CD4-positive, alpha-beta T cell treated with Interleukin-17A for 4 hours (primary cell): ENCODE measurements at places on chromosomes 6 and 20.
A peak's percentile ranks its signal among the peaks of the same experiment; 100 is the strongest.

GRCh38 chr6:37757381-37757780 is 59.7 kb upstream of the MDGA1 start:
- no peak for DNase-seq

GRCh38 chr6:49929340-49929739 is 34.6 kb downstream of the DEFB114 start:
- DNase-seq = no peak

DNA sequence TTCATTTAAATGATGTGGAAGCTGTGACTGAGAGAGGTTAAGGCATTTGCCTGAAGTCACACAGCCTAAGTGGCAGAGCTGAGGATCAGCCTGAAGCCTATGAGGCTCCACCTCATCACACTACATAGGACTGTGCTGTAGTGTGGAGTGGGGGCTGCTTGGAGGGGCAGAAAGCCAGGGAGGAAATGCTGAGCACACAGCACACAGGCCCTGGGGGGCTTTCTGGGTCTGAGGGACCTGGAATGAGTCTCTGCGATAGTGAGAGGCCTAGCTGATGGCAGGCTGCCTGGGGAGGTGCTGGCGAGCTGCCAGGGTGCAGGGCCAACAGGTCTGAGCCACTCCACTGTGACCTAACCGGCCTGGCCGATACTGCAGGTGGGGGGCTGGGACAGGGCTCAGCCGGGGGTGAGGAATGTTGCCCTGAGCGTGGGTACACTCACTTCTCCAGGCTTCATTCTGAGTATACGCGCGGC is 2.2 kb upstream of the ARHGAP40 start:
- DNase-seq = no peak

- DNase-seq = no peak
Measured at GRCh38 chr6:56807989-56808337, 146.9 kb upstream of the BEND6 start.

DNA sequence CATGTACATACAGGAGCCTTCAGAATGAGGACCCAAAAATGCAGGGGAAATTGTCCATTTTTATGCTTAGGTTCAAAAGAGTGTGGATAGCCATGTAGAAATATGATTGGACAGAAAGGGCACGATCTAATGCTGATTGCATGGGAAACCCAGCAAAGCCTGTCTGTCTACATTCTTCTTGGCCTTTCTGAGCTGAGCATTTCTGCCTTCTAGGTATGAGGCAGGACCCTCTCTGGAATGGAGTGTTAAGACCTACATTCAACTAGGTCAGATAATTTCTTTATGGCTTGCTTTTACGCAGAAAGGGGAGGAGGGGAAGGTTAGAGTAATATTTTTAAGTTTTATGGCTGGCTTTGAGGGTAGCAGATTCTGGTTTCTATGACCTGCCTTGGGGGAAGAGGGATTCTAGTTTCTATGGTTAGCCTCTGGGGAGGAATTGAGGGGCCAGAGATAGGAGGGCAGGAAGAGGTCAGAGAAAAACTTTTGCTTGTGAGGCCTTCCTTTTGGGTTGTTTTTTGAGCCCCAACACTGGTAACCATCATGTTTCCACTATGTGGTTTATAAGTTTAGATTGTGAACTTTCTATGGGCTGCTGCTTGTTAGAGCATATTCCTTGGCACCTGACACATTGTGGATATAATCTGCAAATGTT is 63.5 kb downstream of the LYRM2 start:
- DNase-seq = no peak

DNA sequence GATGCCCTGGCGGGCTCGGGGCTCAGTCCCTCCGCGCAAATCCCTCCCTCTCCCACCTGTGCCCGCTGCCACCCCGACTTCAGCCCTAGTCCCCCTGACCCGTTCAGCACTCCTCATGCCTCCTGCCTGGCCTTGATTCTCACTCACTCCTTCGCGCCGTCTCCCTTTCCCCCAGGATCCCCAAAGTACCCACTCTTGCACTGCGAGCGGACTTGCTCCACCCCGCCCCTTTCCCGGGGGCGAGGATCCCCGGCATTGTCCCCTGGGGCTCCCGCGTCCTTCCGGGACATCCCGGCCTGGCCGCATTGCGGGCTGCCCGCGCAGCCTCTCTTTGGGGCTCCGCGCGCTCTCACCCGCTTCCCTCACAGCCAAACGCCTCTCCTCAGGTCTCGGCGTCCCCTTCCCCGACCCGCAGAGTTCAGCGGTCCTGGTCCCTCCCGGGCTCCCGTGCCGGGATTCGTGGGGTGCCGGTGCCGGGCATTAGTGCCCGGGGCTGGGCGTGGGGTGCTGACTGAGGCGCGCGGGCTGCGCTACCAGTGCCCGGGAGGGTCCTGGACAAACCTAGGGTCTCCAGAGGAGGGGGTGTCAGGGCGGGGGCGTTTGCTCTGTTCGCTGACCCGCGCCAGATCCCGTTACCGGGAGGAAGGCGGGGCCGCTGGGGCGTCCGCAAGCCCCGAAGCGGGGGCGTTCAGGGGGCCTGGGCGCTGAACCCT is 45.5 kb upstream of the SUPT3H start:
- peak; percentile 43 for DNase-seq

GRCh38 chr6:47592131-47592840 is 106.1 kb upstream of the ADGRF4 start:
- DNase-seq = no peak

- no peak for DNase-seq
Measured at GRCh38 chr6:164763788-164764187, 545.6 kb downstream of the C6orf118 start.

DNA sequence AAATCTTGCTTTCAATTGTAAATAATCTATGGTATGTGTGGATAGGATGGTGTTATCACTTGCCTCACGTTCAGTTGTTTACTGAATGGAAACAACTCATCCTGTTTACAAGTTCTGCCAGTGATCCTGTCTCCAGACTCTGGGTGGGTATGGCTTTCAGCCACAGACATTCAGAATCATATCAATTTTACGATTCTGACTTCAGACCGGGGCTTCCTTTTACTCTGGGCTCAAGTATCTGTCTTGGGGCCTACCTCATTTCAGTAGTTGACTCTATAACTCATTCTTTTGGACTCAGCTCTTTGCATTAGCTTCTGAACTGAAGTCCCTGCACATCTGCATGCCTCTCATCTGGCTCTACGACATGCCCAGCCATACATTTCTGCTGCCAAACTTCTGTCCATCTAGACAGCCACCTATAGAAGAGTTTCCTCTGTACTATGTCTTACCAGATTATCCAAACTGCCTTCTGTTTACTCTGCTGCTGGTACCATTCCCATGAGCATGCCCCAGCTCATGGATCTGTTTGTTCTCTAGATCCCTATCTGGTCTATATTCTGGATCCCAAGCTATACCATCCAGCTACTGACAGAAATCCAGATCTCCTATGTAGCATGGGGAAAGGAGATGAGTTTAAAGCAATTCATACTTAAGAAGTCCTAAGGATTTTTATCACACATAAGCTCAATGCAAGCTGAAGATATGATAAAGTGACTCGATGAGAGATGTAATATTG is 34.3 kb downstream of the FYN start:
- DNase-seq = no peak

DNA sequence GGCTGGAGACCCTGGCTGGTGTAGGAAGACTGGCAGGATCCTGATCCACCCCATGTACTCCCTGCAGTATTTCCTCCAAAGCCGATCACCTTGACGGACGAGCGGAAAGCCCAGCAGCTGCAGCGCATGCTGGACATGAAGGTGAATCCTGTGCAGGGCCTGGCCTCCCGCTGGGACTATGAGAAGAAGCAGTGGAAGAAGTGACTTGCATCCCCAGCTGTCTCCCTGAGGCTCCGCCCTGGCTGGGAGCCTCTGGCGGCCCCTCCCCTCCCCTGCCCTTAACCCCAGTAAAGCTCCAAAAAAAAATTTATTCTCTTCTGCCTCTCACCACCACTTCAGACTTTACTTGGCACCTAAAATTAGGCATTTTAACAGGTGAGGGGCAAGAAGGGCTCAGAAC is 7.0 kb downstream of the COX4I2 start:
- DNase-seq = no peak

DNA sequence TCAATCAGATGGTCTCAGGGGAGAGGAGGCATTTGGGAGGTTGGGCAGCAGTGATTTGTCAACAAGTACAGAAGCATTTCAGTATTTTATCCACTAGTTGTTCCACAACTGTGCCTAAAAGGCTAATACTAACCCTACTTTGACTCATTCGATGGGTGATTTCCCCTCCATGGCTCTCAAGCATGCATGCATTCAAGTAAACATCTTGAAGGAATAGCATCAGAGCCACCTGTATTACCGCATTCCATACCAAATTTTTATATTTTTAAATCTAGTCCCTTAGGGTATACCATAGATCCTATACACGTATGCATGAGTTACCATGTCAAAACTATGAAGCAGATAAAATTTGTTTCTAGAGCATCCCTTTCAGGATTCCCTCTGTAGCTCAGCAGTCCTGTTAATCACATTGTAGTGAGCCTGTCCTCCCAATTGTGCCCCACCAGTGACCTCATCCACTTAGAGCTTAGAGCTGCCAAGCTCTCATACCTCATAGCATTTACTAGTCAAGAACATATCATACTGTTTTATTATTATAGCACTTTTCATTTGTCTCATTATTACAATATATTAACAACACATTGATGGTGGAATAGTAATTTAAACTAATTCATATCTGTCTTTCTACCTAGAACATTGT is 213.8 kb downstream of the LAMA2 start:
- no peak for DNase-seq

GRCh38 chr6:56914798-56915658 is 39.9 kb upstream of the BEND6 start:
- DNase-seq = no peak

DNA sequence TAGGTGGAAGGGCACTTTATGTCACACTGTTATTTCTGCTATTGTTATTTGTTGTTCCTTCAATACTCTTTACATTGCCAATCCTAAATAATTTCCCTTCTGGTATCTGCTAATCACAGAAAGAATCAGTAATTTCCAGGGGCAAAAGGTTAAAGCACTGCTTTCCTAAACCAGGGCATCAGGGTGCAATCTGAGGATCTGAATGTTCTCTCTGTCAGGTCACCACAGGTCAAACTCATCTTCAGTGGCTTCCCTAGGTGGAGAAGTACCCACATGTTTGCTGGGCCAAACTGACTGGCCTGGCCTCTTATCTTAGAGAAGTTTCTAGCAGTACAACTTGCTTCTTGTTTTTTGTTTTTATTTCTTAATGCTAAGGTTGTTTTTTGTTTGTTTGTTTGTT is 118.7 kb downstream of the OPRM1 start:
- no peak for DNase-seq

- DNase-seq = no peak
Measured at GRCh38 chr20:46775806-46776205, 66.4 kb downstream of the SLC2A10 start.

DNA sequence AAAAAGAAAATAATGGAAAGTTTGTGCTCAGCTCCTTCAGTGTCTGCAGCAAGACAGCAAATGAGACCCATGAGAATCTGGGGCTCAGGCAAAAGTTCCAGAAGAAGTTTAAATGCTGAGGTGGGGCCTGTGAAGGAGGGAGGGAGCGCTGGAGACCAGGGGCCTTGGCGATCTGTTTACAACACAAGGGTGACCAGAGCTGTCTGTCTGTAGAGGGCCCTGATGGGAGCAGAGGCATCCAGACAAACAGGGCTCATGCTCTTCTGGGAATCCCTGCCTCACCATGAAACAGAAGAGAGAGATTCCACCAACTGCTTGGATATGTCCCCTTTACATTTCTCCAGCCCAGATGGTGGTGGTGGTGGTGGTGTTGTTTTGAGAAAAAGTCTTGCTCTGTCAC is 79.3 kb upstream of the SHLD1 start:
- DNase-seq = no peak

GRCh38 chr6:32796848-32797776 is 19.7 kb downstream of the HLA-DOB start:
- DNase-seq = peak; percentile 85

- no peak for DNase-seq
Measured at GRCh38 chr20:46990017-46990595, 95.5 kb downstream of the EYA2 start.

GRCh38 chr20:10642856-10643559 is 30.8 kb downstream of the JAG1 start:
- no peak for DNase-seq

GRCh38 chr6:146890644-146891434 is 292.1 kb downstream of the ADGB start:
- no peak for DNase-seq

DNA sequence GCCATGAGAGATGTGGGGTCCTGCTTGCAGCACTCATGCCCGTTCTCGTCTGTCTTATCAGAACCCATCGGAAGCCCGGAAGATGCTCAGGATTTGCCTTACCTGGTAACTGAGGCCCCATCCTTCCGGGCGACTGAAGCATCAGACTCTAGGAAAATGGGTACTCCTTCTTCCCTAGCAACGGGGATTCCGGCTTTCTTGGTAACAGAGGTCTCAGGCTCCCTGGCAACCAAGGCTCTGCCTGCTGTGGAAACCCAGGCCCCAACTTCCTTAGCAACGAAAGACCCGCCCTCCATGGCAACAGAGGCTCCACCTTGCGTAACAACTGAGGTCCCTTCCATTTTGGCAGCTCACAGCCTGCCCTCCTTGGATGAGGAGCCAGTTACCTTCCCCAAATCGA is 8.3 kb downstream of the PI16 start:
- DNase-seq = peak; percentile 86

- no peak for DNase-seq
Measured at GRCh38 chr20:24388828-24389380, 80.5 kb upstream of the SYNDIG1 start.

- DNase-seq = no peak
Measured at GRCh38 chr6:14972379-14973067, 273.3 kb upstream of the JARID2 start.

- DNase-seq = no peak
Measured at GRCh38 chr6:5184218-5184617, 76.5 kb downstream of the LYRM4 start.

GRCh38 chr6:119590066-119590465 is 240.5 kb upstream of the MAN1A1 start:
- DNase-seq = no peak

DNA sequence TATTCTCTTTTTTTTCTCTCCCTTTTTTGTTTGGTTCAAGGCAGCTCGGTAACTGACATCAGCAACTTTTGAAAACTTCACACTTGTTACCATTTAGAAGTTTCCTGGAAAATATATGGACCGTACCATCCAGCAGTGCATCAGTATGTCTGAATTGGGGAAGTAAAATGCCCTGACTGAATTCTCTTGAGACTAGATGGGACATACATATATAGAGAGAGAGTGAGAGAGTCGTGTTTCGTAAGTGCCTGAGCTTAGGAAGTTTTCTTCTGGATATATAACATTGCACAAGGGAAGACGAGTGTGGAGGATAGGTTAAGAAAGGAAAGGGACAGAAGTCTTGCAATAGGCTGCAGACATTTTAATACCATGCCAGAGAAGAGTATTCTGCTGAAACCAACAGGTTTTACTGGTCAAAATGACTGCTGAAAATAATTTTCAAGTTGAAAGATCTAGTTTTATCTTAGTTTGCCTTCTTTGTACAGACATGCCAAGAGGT is 10.6 kb downstream of the HEY2 start:
- DNase-seq = no peak

DNA sequence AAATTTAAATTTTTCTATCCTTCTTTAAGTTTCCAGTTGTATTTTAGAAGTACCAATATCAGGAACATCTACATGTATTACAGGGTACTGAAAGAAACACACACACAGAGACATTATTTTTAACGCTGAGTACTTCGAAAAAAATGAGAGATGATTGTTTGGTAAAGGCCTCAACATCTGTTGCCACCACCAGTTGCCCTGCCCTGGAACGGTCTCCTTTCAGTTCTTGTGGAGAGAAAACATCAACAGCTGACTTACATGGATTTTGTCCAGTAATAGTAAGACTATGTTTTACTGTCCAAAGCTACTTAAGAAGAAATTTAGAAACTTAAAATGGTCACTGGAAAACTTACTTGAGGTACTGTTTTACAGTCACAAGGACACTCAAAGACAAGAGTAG is 16.7 kb downstream of the HMGCLL1 start:
- no peak for DNase-seq
